ENCODE measurements at places on chromosomes 7 and 10. TPM values are rescaled to one million over a fixed set of nuclear protein-coding genes. Genes with fewer than 3 reads are reported as not detected.

- no peak for DNase-seq
Observed at GRCh38 chr10:26448292-26448691, 10.2 kb downstream of the APBB1IP start.

DNA sequence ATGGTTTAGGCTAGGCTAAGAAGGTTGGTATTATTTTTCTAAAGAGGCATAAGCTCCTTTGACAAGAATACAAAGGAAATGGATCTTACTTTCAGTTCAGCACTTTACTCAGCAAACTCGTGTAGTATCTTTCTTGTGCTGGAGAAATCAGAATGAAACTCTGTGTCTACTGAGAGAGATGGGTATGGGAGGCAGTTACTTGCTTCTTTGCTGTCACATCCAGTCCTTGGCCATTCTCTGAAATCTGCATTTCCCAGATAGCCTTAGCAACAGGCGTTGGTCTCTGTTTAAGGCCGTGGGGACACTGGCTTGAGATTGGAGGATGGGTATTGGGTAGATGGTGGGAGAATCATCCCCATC lies 180.5 kb downstream of the NRP1 start:
- DNase-seq: no peak

GRCh38 chr7:106289848-106290247 lies 5.1 kb upstream of the NAMPT start:
- no peak for DNase-seq

DNA sequence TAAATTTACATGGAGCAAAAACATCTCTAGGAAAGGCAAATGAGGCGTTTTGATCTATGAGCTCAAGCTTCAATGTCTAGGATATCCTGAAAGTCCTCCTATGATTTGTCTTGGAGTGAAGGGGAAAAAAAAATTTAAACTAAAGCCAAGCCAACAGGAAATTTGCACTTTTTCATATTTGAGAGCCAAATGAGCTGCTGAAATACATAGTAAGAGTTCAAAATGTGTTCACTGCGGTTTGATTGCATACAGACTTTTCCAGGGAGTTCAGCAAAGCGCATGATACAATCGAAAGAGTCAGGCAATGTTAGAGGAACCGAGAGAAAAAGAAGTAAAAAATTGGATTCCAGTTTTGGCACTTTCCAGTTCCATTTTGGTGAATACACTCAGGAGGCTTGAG lies 633.4 kb upstream of the MGMT start:
- DNase-seq: no peak

DNA sequence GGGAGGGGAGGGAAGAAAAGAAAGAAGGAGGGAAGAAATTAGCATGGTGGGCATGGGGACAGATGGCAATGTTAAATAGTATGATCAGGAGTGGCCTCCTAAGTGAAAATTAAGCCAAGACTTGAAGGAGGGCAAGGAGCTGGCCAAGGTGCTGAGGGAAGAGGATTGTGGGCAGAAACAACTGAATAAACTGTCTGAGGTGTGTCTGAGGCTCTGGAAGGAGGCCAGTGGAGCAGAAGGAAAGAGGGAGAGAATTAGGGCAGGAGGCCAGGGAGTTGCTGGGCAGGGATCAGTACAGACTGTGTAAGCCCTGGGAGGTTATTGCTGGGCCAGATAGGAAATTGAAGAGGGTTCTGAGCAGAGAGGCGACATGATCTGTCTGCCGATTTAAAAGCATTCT lies 40.6 kb upstream of the VKORC1L1 start:
- no peak for DNase-seq

MYO3A gene
- 0.03 TPM for polyA plus RNA-seq

DNA sequence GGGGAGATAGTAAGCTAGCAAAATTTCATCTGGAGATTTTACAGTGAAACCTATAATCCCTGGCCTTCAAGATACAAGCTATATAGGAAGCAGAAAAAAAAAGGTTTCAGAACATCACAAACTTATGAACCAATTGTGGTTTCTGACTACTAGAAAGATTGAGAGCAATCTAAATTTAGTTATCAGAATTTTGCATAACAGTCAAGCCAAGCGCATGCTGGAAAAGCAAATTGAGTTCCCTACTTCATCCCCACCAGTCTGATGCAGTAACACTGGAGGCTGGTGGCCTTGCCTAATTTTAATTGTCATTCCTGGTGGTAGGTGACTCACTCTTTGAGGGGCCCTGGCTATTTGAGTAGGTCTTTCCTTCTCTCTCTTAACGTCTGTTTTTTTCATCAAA lies 46.3 kb upstream of the ELMO1 start:
- no peak for DNase-seq

DOCK1 gene
- polyA plus RNA-seq: 2.4 TPM

P4HA1 gene
- polyA plus RNA-seq: 73.2 TPM

GRCh38 chr7:18564779-18565178 lies 69.2 kb downstream of the HDAC9 start:
- no peak for DNase-seq

ELN gene
- 15.5 TPM for polyA plus RNA-seq

DNA sequence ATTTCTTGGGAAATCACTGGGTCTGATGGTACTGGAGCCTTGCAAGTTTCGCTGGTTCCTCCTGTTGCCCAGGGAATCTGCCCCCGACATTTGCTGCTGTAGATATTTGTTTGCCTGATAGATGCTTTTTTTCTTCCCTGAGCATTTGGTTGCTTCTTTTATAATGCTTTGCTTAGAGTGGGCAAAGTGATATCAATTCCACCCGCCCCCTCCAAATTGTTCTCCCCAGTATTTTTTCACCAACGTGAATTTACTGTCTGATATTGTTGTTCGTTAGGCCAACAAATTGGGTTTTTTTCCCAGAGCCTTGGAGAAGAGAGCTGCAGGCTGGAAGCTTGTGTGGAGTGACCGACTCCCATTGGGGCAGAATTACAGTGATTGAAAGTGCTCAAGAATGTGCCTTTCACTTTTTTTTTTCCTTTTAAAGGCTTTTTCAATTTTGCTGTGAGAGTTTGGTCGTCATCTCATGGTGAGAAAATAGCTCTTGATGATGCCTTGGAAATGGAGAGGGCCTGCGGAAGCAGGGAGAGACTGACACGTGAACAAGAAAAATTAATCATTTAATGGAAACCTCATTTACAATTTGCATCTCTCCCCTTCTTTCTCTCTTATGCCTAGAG lies 2.5 kb downstream of the GRK5 start:
- no peak for DNase-seq
